ENCODE measurements at places on chromosomes 4 and X. TPM values are rescaled to one million over a fixed set of nuclear protein-coding genes. Genes with fewer than 3 reads are reported as not detected.
A peak's percentile ranks its signal among the peaks of the same experiment; 100 is the strongest.

Gene MTNR1A
- not detected for total RNA-seq

Gene ASMT
- total RNA-seq = not detected

GRCh38 chr4:155076256-155076785 lies 132.1 kb upstream of the NPY2R start:
- DNase-seq = no peak

GRCh38 chr4:155559915-155560314 lies 106.7 kb upstream of the GUCY1A1 start:
- no peak for DNase-seq

Gene IDS
- total RNA-seq = 55.4 TPM

GRCh38 chr4:47647029-47647428 lies 162.0 kb downstream of the ATP10D start:
- DNase-seq = no peak

Gene SCML1
- 6.1 TPM for total RNA-seq

Gene MOSPD2
- 12.2 TPM for total RNA-seq

GRCh38 chr4:65521666-65522065 lies 148.6 kb downstream of the EPHA5 start:
- no peak for DNase-seq

Gene SLC10A7
- total RNA-seq = 15.5 TPM

DNA sequence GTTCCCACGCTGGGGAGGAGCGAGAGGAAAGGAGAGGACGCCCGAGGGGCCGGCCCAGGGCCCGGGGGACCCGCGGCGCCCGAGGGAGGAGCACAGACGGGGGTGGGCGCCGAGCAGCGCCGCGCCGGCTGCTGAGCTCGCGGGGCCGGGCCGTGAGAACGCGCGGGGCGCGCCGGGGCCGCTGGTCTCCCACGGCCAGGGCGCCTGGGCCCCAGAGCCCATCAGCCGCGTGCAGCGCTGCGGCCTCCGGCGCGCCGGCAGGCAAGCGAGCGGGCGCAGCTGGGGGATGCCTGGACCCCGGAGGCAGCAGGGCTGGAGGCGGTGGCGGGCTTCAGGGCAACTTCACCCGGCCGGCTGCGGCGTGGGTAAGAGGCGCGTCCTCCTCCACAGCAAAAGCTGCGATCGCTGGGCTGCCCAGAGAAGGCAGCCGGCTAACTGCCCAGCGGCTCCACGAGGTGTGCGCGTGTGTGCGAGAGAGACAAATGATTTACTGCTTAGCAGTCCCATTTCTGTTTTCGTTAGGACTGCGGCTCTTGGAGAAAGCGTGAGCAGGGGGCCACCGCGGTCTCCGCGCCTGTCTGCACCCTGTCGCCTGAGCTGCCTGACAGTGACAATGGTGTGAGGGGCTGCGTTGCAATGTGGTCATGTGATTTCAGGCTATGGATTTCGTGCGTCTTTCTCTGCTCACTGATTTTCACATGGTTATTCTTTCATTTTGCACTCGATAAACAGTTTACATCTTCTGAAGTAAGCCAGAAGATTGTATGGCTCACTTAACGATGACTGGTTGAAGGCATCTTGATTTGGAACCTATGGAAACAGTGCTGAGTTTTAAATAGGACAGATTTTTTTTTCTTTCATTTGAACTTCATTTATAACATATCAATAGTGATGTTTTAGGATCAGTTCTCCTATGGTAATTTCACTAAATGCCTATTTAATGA lies 1.2 kb downstream of the GUCY1A1 start:
- peak; percentile 42 for DNase-seq

Gene SPANXC
- total RNA-seq = not detected

Gene VCX3B
- total RNA-seq = not detected

Gene CXCL1
- total RNA-seq = 0.58 TPM

GRCh38 chrX:134813697-134814096 lies 155.4 kb upstream of the PLAC1 start:
- no peak for DNase-seq

DNA sequence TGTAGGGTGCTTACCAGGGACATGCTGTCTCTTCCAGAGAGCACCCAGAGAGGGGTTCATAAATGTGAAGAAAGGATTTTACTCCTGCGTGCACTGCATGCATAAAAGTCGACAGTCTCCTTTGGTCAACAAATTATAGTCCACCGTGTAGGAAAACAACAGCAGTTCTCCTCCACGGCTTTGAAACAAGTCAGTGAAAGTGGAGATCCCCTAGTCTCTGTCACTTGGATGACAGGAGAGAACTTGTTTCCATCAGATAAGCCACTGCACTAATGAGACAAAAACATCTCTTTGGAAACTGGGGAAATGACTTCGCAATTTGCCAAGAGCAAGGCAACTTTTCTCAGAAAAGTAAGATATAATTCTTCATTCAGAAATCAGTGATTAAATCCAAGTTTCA lies 9.7 kb downstream of the UNC5C start:
- DNase-seq = no peak

Gene S100P
- 33.4 TPM for total RNA-seq

DNA sequence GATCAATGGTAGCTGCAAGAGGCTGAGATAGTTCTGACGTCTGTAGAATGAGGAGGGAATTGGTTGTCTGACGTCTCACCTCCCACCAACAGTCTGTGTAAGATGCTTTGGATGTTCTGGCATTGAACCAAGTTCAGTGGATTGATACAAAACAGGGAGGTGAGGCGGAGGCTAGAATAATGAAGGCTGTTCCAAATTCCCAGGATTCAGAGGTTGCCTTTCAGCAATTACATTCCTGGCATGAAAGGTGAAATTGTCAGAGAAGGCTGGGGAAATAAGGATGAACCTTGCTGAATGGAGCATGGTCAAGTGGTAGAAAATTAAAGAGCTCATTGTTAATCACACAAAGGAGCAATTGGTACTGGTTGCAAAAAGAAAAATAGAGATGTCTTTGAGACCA lies 241.6 kb downstream of the FBXW7 start:
- DNase-seq = no peak

GRCh38 chrX:48761674-48762471 lies at the start of gene GLOD5:
Gene GLOD5 (plus strand): TSS chrX:48761747. CDS start chrX:48761791, 44 bp downstream.
- peak; percentile 39 for DNase-seq

DNA sequence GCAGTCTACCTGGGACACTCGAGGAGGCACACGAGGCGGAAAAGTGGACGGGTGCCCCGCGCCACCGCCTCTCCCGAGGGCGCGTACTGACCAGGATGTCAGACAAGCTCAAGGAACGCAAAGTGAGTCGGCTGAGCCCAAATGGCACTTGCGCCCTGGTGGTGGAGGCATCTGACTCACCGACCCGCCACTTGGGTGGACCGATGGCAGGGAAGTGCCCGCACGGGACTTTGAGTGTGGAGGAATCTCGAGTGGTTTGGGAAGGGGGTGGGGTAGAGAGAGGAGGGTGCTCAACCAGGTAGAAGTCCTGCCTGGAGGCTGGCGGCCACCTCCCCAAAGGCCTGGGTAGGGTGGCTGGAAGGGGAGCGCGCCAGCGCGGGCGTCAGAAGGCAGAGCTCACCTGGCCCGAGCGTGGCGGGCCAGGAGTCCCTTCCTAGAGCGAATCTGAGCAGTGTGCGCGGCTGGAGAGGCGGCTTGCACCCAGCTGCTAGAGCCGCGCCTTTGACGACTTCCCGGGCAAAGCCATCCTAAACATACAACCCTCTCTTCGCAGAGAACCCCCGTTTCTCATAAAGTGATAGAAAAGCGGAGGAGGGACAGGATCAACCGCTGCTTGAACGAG lies 655 bp downstream of the HELT start:
- no peak for DNase-seq

GRCh38 chr4:56286763-56287162 lies 100.5 kb downstream of the AASDH start:
- no peak for DNase-seq

- DNase-seq = no peak
Observed at GRCh38 chrX:81355436-81355835, 153.5 kb downstream of the SH3BGRL start.

DNA sequence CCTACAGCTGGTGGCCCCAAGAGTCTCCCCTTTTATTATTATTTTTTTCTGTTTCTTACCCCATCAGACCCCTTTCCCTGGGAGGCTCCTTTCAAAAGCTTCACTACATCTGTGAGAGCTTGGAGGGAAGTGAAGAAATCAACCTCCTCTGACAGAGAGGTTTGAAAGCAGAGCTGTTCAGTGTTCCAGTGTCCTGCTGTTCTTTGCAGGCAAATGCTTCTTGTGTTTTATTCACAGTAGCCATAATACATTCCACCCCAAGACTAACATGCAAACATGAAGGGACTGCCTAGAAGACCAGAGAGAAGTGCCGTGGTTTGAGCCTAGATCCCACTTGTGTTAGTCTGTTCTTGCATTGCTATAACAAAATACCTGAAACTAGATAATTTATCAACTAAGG lies 192.1 kb downstream of the PTTG2 start:
- no peak for DNase-seq

GRCh38 chrX:104566681-104567501 lies 892 bp downstream of the IL1RAPL2 start:
- DNase-seq = no peak

Measured in mucosa of gallbladder (tissue), 1 donor.